ENCODE measurements at places on chromosomes 16 and 17. TPM values are rescaled to one million over a fixed set of nuclear protein-coding genes. Genes with fewer than 3 reads are reported as not detected.

Gene TLCD3B
- total RNA-seq = not detected

Gene RND2
- total RNA-seq = 0.32 TPM

Gene MGAT5B
- 0.42 TPM for total RNA-seq

Gene TK1
- 3.7 TPM for total RNA-seq

Gene PPP1R1B
- total RNA-seq = not detected

Gene EPX
- 0.86 TPM for total RNA-seq

Gene FBXW10B
- total RNA-seq = 0.83 TPM

Gene MMP2
- 162 TPM for total RNA-seq

Gene SPATA33
- total RNA-seq = 3.4 TPM

Gene SLFN14
- 0.44 TPM for total RNA-seq

Gene MT1M
- total RNA-seq = 3.7 TPM

Gene CALB2
- not detected for total RNA-seq

Gene GTF3C1
- 59.6 TPM for total RNA-seq

Gene C16orf46
- not detected for total RNA-seq

Gene TLCD2
- 1.8 TPM for total RNA-seq

Gene LCMT1
- 33.3 TPM for total RNA-seq

Gene CDH16
- not detected for total RNA-seq

Gene PRAC2
- not detected for total RNA-seq

Gene AIPL1
- not detected for total RNA-seq

Gene BBS2
- 70.3 TPM for total RNA-seq

Gene RNF40
- 98.3 TPM for total RNA-seq

Gene MMP25
- total RNA-seq = 24.3 TPM

Gene TAF15
- total RNA-seq = 78.7 TPM

Gene PRDM7
- not detected for total RNA-seq

Gene MTHFSD
- total RNA-seq = 32.1 TPM

Gene TBC1D3H
- not detected for total RNA-seq

Gene NUPR1
- 6.4 TPM for total RNA-seq

Gene CYLD
- 133 TPM for total RNA-seq

Gene IGF2BP1
- total RNA-seq = not detected

Gene TRAPPC1
- total RNA-seq = 98.9 TPM

Gene CLEC18B
- total RNA-seq = 2.0 TPM

Gene SCNN1G
- not detected for total RNA-seq

Gene CCL16
- 3.6 TPM for total RNA-seq

Gene KRTAP3-1
- not detected for total RNA-seq

Gene C16orf96
- 0.17 TPM for total RNA-seq

Gene NKD1
- total RNA-seq = 8.4 TPM

Gene PRSS8
- total RNA-seq = not detected

Gene FOXF1
- 0.94 TPM for total RNA-seq

Gene LRRC59
- 47.0 TPM for total RNA-seq

Gene C16orf74
- total RNA-seq = 12.2 TPM

Gene PRSS22
- total RNA-seq = not detected

Gene MRPL45
- 25.5 TPM for total RNA-seq

Gene BFAR
- 55.4 TPM for total RNA-seq

Gene KRTAP3-2
- not detected for total RNA-seq

Gene CUEDC1
- total RNA-seq = 20.3 TPM

Gene HEATR3
- total RNA-seq = 35.5 TPM

Gene CTDNEP1
- total RNA-seq = 124 TPM

Gene GINS2
- total RNA-seq = 1.0 TPM

Measured in spleen (tissue), 13 donors.